ENCODE measurements at places on chromosomes 7 and 10.

DNA sequence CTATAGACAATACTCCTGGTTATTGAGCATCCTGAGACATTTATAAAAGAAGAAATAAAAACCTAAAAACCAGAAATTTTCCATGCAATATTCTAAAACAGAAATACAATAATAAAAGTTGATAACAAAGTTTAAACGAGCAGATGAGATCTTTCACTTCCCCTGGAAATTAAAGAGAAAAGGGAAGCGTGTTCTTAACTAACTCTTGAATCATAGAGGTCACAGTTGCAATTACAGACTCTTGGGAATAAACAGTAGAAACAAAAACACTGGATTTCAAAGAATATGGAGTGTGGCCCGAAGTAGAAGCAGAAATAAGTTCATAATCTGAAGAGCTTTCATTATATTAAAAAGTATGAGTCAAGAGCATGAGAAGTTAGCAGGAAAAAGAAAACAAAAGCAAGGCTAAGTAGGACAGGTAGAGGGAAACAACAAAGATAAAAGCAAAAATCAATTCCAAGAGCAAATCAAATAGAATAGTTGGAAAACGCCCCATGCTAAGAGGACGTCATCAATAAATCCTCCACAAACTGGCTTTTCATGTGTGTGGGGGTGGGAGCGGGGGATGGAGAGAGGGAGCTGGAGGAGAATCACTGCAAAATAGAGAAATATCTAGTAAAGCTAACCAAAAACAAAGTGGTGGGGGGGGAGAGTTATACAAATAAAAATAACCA lies 55.2 kb upstream of the C10orf71 start:
- DNase-seq: no peak

GRCh38 chr10:125799451-125800182 lies 23.4 kb downstream of the UROS start:
- DNase-seq: no peak

DNA sequence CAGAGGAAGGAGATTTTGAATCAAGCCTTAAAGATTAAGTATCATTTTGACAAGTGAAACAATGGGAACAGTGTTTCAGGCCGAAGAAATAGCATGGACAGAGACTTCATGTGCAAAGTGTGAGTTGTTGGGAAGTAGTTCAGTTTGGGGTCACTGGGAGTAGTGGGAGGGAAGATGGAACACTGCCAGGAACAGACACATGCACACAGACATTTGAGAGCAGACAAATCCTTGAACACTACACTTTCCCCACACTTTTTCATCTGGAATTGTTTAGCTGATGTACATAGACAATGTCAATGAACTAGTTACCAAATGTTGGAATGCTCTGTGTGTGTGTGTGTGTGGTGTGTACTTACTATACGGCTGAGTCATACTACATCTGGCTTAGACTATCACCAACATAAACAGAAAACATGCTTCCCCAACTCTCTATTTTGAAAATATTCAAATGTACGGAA lies 52.4 kb upstream of the LRRC17 start:
- DNase-seq: no peak

GRCh38 chr7:1669954-1670893 lies at the start of gene ELFN1:
ELFN1 (plus strand) TSS chr7:1670277; CDS start chr7:1744597, 74,320 bp downstream.
- DNase-seq: no peak

- no peak for DNase-seq
Observed at GRCh38 chr10:8365935-8366911, 311.7 kb downstream of the GATA3 start.

GRCh38 chr7:84248843-84249242 lies 54.3 kb upstream of the SEMA3A start:
- DNase-seq: peak; percentile 34

- DNase-seq: no peak
Observed at GRCh38 chr7:28407651-28408050, 4.7 kb upstream of the CREB5 start.

DNA sequence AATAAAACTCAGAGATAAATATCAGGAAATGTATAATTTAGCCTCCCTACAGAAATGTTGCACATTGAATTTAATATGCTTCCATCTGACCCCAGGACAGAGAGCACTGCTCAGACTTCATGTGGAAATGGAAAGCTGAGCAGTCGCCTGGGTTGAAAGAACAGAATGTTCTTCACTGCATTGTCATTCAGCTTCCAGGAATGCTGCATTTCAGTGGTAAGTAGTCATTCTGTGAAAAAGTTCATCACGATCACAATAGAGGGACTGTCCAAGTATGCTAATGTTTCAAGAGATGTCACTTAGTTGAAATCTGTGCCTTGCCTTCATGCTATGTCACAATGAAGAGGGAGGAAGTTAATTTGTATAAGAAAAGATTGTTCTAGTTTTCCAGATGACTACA lies 147.3 kb downstream of the NRCAM start:
- no peak for DNase-seq

DNA sequence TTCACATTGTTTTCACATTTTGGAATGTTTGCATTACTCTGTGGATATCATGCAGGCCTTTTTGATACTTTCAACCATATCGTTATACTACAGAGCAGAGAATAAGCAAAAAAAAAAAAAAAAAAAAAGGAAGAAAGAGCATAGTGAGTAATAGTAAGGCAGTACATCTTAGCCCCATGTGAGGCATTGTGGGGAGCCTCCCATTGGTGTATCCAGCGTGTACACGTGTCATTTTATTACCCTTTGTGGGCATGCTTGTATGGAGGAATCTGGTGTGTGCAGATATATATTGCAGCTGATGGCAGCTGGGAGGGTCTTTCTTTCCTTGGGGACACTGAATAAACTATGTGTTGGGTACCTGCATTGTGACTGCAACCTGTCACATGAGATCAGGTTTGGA lies 19.6 kb downstream of the R3HCC1L start:
- DNase-seq: no peak

GRCh38 chr7:98879198-98879978 lies 1.1 kb downstream of the TRRAP start:
- peak; percentile 97 for DNase-seq

DNA sequence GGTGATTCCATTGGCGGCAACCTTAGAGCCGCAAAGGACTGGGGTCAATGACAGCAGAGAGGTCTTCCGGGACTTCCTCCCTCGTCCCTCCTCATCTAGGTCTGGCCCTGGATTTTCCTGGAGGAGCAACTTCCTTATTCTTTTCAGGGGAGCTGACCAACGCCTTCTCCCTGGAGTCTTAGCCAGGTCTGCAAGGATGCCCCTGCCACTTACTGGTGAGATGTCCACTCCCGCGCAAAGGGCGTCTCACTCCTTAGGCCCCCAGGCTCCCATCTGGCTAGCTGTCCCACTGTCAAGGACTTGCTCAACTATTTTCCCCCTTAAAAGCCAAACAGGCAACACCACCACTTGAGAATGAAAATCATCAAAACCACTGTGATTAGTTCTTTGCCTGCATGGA lies 42.0 kb upstream of the NMT2 start:
- no peak for DNase-seq

- no peak for DNase-seq
Observed at GRCh38 chr10:128051548-128051947, 74.7 kb downstream of the MKI67 start.

GRCh38 chr10:30059209-30060107 lies at the start of gene JCAD:
JCAD (minus strand) TSS chr10:30059586; CDS start chr10:30047812, 11,774 bp downstream.
- peak; percentile 10 for DNase-seq

DNA sequence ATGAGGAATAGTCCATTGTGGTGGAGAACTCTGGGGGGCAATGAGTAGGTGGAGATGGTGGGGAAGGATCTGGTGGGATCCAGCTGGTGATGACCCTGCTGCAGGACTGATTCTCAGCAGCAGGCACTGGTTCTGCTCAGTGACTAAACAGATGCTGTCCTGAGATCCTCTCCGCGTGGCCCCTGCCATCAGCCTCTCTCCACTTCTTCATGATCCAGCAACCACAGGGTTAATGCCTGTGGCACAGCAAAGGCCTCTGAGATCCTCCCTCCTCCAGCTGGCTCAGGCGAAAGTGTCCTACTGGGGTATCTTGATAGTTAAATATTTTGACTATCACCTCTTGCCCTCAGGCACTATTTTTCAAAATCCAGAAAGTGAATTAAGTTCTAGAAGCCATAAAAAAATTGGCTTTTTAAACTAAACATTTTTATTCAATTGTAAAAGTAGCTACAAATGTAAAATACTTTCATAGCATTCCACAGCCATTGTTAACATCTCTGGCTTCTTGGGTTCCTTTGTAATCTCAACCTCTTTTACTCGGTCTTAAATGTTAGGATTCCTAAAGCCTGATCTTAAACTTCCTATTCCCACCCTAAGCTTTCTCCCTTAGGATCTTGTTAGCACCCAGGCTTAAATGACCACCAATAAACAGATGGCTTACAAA lies 13.1 kb downstream of the PLAU start:
- DNase-seq: no peak

GRCh38 chr7:25091779-25092178 lies 33.3 kb downstream of the CYCS start:
- no peak for DNase-seq

GRCh38 chr10:17464545-17464944 lies 10.2 kb upstream of the ST8SIA6 start:
- no peak for DNase-seq

DNA sequence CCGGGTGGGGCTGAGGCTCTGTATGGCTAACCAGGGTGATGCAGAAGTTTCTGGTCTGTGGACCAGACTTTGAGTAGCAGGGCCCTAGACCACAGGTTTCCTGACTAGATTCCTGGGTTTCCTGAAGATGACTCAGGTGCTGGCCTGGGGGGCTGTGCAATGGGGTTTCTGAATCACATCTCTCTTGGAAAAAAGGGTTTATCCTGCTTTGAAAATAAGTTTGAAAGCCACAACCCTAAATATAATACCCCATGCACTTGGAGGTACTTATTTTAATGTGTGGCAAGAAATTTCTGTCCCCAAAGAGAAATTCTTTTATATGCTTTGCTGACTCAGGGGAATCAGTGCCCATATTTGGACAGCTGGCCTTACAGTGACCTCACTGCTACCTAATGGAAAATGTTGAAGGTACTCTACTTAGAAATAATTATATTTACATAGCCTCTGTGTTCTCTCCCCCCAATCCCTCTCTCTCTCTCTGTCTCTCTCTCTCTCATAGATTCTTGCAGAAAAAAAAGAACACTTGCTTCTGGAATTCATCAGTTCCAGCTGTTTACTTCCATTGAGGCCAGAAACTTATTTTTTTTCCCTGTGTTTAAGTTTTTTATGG lies 184.4 kb upstream of the LYZL2 start:
- DNase-seq: peak; percentile 78

DNA sequence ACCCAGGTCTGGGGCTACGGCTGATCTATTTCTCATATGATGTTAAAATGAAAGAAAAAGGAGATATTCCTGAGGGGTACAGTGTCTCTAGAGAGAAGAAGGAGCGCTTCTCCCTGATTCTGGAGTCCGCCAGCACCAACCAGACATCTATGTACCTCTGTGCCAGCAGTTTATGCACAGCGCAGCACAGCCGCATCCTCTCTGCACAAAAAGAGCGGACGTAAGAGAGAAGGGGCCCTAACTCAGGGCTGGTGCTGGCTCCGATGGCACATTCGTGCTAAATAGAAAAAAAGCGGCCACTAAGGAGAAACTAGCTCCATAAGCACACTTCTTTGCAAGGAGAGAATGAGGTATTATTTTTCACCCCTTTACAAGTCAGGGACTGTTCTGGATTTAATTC lies 28.3 kb upstream of the PRSS1 start:
- peak; percentile 90 for DNase-seq

DNA sequence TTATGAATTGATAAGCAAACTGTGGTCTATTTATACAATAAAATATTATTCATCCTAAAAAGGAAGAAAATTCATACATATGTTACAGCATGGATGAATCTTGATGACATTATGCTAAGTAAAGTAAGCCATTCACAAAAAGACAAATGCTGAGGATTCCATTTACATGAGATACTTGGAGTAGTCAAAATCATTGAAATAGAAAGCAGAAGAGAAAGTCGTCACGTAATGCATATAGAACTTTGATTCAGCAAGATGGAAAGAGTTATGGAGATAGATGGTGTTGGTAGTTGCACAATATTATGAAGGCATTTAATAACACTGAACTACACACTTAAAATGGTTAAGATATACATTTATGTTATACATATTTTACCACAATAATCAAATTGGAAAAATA lies 309.7 kb upstream of the KLF6 start:
- DNase-seq: no peak

- no peak for DNase-seq
Observed at GRCh38 chr10:33819206-33819605, 484.7 kb upstream of the NRP1 start.

DNA sequence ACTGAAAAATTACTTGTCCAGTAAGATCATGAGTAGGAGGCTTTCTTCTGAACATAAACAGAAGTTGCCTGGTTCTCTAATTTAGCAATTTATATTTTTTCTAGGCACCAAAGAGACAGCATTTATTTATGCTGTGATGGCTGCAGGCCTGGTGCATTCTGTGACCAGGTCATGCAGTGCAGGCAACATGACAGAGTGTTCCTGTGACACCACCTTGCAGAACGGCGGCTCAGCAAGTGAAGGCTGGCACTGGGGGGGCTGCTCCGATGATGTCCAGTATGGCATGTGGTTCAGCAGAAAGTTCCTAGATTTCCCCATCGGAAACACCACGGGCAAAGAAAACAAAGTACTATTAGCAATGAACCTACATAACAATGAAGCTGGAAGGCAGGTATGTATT lies 2.8 kb downstream of the WNT16 start:
- DNase-seq: no peak

DNA sequence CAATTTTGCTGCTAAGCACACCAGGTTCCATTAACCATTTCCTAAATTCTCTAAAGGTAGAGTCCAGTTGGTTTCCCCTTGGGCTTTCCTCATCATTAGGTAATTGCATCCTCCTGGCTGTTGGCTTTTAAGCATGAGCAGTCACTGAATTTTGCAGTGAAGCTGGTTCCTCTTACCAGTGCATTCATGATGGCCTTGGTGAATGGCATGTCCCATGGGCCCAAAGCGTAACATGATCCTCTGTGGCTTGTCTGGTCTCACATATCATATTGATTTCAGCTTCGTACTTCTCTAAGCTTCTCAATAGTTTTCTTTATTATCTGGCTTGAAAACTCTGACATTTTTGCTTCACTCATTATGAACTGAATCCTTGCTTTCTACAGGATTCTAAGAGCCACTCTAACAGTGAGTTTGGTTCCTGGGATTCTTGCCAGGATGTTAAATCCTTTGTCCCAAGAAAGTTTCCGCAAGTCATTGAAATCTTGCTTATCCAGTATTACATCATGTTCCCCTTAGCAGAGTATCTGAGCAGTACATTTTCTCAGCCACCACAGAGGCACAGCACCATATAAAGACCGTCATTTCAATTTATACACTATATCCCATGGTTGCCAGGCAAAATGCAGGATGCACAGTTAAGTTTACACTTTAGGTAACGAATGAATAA lies 134.2 kb downstream of the PTN start:
- no peak for DNase-seq

GRCh38 chr7:108973075-108973474 lies 403.4 kb downstream of the DNAJB9 start:
- no peak for DNase-seq

DNA sequence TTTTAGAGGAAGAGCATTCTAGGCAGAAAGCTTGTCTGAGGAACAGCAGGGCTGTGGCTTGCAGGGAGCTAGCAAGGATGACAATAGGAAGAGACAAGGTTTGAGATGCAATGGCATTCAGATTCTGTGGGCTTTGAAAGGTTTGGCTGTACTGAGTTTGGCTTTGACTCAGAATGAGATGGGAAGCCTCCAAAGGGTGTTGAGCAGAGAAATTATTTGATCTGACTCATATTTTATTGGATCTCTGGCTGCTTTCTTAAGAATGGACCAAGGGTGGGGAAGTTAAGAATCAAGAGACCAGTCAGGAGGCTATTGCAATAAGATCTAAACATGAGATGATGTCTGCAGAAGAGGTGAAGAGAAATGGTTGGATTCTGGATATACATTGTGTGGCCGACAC lies 273.2 kb downstream of the CDK14 start:
- DNase-seq: no peak
